Stimulated activated CD8-positive, alpha-beta memory T cell treated with anti-CD3 and anti-CD28 coated beads, Interleukin-4, amount 100 ng/mL, for 4 hours (primary cell): ENCODE measurements at places on chromosomes 2 and 18.

DNA sequence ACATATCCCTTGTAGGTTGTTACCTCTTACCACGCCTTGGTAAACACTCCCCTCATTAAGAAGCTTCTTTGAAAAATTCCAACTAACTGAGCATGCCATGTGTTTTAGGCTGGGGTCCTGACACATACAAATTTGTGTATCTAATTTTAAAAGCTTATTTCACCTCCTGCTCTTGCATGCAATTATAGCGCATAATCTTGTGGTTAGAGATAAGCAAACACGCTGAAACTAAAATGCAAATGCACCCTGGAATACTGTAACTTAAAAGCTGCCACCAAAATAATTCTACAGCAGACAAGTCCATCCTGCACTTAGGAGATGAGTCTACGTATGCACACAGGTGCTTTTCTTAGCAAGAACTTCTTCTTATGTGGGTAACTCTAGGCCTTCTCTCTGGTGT is 990.2 kb downstream of the TSN start:
- DNase-seq = no peak

DNA sequence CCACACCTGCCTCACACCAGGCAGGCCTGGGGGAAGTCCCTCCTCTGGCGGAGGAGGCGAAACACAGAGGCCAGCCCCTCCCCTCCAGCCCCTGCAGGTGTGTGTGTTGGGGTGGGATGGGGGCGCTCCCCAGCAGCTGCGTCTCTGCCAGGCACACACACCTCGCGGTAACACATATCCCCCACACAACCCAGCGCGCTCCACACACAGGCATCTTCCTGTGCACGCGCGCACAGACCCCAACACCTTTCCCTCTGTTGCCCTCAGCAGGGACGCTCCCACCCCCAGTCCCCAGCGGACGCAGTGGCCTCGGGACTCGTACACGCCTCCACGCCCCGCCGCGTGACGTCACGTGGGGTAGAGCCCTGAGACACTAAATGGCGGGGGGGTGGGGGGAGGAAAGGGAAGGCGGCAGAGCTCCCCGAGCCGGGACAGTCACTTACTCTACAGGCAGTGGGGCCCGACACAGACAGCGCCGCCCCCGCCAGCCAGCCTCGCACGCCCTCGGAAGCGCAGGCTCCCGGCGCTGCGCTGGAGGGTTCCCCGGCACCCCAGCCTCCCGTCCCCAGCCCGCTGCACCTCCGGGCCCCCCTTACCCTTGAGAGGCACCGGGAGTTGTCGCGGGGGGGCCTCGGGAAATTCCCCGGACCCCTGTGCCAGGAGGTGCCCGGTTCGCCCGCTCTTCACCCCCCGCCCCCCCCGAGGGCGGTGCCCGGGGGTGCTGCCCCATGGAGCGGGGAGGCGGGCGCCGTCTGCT is at the start of gene WNT10A:
Gene WNT10A (plus strand): TSS at position 751 of the 757 bp plus-strand sequence. CDS start 144 bp downstream, outside the sequence.
- peak; percentile 68 for DNase-seq

GRCh38 chr2:144834363-144834762 is 314.4 kb upstream of the ZEB2 start:
- DNase-seq = no peak

DNA sequence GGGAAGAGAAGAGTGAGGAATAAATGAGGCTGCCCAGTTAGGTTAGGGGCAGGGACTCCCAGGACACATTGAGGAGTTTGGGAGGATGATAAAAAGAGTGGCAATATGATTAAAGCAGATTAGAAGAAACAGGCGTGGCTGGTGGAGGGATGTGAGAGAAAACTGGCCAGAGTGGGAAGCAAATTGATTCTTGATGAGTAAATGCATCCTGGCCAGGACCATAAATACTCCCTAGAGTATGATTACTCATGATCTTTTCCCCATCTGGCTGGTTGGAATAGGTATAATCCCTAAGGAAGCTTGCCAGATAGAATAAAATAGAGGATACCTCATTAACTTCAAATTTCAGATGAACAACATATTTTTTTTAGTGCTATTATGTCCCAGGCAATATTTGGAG is 21.5 kb upstream of the DAW1 start:
- no peak for DNase-seq
